ENCODE measurements at places on chromosomes 2 and 18. TPM values are rescaled to one million over a fixed set of nuclear protein-coding genes. Genes with fewer than 3 reads are reported as not detected.

Gene LOXHD1
- not detected for total RNA-seq

Gene AGXT
- not detected for total RNA-seq

Gene HOXD13
- total RNA-seq = 10.3 TPM

Gene UGT1A4
- total RNA-seq = not detected

Gene INHBB
- not detected for total RNA-seq

Gene VIT
- not detected for total RNA-seq

Gene CFC1
- not detected for total RNA-seq

Gene ETAA1
- 26.4 TPM for total RNA-seq

Gene SNED1
- total RNA-seq = 0.11 TPM

Gene CDK5R2
- total RNA-seq = 0.24 TPM

Gene KIF1A
- total RNA-seq = 0.50 TPM

Gene SYT4
- total RNA-seq = not detected

Gene SIGLEC15
- 0.05 TPM for total RNA-seq

Gene WDR75
- 56.5 TPM for total RNA-seq

Gene REG3G
- total RNA-seq = 0.19 TPM

Gene C2orf78
- total RNA-seq = not detected

Gene SPAG16
- total RNA-seq = 17.4 TPM

Gene ALK
- total RNA-seq = 4.8 TPM
